ENCODE measurements at places on chromosomes 2 and 18.

DNA sequence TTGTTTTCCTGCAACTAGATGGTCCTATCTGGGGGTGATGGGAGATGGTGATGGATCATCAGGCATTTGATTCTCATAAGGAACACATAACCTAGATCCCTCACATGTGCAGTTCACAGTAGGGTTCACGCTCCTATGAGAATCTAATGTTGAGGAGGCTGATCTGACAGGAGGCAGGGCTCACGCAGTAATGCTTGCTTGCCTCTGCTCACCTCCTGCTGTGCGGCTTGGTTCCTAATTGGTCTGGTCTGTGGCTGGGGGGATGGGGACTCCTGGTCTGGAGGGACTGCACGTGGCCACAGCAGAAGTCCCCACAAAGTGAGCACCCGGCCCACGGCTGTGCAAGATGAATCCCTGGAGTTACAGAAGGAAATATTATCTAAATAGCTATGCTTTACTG is 11.3 kb downstream of the MC5R start:
- H3K4me3 ChIP-seq: no peak overlapping the region
- H3K36me3 ChIP-seq: no peaks in the 10 kb centered on the region
- DNase-seq: no peak
- no peak overlapping the region for H3K27ac ChIP-seq

GRCh38 chr2:12320027-12320734 is 396.6 kb upstream of the TRIB2 start:
- H3K27ac ChIP-seq: peak overlapping the region; percentile 9
- peaks cover 11% of the 10 kb centered on the region for H3K4me1 ChIP-seq
- DNase-seq: no peak

GRCh38 chr18:44835703-44836102 is 155.0 kb downstream of the SETBP1 start:
- H3K4me1 ChIP-seq: peaks cover 24% of the 10 kb centered on the region
- no peak for DNase-seq
- H3K27me3 ChIP-seq: peaks cover 9% of the 10 kb centered on the region
- H3K4me3 ChIP-seq: no peak overlapping the region

DNA sequence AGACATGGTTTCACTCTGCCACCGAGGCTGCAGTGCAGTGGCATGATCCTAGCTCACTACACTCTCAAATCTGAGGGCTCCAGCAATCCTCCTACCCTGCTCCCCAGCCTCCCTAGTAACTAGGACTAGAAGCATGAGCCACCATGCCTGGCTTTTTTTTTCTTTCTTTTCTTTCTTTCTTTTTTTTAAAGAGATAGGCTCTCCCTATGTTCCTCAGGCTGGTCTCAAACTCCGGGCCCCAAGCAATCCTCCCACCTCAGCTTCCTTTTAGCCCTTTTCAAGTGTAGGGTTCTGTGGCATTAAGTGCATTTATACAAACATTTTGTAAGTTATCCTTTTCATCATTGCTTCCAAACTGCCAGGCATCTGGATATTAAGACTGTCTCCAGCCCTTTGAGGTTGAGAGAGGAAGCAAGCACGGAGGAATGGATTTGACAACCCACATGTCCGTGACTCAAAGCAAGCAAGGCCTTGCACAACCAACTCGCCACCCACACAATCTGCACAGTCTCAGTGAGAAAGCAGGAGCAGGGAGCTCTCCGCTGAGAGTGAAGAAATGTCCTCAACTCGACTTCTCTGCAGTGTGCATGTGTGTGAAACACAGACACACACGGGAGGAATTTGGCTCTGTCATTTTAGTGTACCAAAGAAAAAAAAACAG is 65.6 kb downstream of the ATP8B1 start:
- H3K36me3 ChIP-seq: peaks cover 21% of the 10 kb centered on the region
- no peak overlapping the region for H3K27ac ChIP-seq
- DNase-seq: no peak
- H3K27me3 ChIP-seq: no peaks in the 10 kb centered on the region
- no peak overlapping the region for H3K4me3 ChIP-seq
- H3K4me1 ChIP-seq: no peaks in the 10 kb centered on the region

GRCh38 chr2:230408244-230408842 is 7.7 kb upstream of the SP100 start:
- peaks cover 47% of the 10 kb centered on the region for H3K4me1 ChIP-seq
- peaks cover 31% of the 10 kb centered on the region for H3K36me3 ChIP-seq
- no peaks in the 10 kb centered on the region for H3K27me3 ChIP-seq
- no peak overlapping the region for H3K27ac ChIP-seq

GRCh38 chr2:230751062-230751461 is 38.4 kb downstream of the CAB39 start:
- peaks cover 36% of the 10 kb centered on the region for H3K36me3 ChIP-seq
- H3K4me1 ChIP-seq: peaks cover 68% of the 10 kb centered on the region
- no peak overlapping the region for H3K27ac ChIP-seq
- no peak overlapping the region for H3K4me3 ChIP-seq
- no peaks in the 10 kb centered on the region for H3K27me3 ChIP-seq
- DNase-seq: no peak

DNA sequence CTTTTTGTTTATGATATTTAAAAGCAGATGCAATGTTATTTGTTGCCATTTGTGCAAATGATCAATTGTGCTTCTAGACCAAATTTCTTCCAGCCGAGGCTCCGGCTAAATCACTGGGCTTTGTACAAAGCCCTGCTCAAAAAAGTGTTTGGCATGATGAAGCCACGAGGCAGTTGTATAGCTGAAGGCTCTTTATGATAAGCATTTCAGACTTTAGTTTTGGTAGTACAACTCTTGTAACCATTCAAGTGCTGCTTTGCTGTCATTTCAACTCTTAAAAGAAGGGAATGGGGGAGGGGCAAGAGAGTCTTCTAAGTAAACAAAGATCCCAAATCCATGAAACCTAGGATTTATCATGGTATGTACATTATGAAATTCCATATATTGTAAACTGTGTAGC is 3.3 kb upstream of the ZNF532 start:
- peaks cover 51% of the 10 kb centered on the region for H3K27me3 ChIP-seq
- DNase-seq: no peak
- H3K4me3 ChIP-seq: no peak overlapping the region
- H3K4me1 ChIP-seq: peaks cover 5% of the 10 kb centered on the region
- no peaks in the 10 kb centered on the region for H3K36me3 ChIP-seq

DNA sequence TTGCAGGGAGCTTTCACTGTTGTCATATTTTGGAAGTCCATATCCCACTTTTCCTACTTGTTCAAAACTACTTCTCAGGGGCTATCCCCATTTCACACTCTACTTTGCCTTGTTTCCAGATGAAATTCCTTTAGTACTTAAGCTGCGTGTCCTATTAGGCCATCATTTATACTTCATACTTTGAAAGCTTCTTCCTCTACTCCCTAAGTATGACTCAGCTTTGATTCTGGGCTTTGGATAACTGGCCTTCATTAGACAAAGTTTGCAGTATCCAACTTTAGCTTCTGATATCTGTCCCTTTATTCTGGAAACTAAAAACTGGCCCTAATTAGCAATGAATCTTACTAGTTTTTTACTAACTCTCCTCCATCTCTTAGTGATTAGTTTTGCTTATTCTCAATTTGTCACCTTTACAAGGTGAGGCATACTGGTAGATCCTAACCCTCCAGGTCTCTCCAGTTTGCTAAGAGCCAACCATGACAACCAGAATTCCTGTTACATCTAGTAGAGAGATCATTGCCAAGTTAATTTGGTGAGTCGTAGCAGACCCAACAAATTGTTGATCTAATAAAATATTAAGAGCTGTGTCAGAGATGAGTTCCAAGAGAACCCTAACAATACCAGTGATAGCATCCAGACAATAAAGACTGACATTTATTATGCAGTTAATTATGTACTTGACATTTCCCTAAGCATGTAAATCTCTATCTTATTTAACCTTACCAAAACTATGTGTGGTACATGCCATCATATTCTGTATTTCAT is 31.2 kb upstream of the ITGAV start:
- no peak for DNase-seq
- H3K27ac ChIP-seq: no peak overlapping the region
- peaks cover 6% of the 10 kb centered on the region for H3K27me3 ChIP-seq
- no peaks in the 10 kb centered on the region for H3K4me1 ChIP-seq
- no peak overlapping the region for H3K4me3 ChIP-seq

DNA sequence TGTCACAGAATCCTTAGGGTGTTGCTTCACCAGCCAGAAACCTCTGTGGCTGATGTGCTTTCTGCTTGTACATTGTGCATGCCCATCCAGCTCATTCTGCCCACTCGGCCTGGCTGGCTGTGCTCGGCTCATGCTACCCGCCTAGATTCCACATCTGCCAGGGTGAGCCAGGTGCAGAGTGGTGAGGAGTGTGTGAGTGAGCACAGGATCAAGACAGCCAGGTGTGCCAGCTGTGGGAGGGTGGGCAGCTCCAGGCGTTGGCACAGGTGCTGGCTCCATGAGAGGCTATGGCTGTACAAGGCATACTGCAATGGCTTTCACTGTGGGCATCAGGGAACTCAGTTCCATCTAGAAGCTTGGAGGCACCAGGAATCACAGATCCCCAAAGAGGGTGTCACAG is 1321.8 kb upstream of the CRIM1 start:
- no peak overlapping the region for H3K27ac ChIP-seq
- H3K36me3 ChIP-seq: no peaks in the 10 kb centered on the region

DNA sequence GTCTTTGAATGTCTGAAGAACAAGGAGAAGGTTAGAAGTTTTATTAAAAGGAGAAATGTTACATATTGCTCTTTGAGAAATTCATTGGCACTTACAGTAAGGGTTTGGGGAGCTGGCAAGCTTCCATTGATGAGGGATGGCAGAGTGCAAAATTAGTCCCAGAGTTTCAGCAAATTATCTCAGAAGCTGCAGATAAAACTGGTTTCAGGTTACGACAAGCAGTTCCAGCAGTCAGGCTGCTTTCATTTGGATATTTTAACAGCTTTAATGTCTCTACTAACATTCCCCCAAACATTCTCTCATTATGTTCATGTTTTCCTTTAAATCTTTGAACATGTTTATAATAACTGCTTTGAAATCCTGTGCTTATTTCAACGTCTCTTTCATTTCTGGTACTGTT is 153.1 kb downstream of the TTC27 start:
- H3K36me3 ChIP-seq: peaks cover 81% of the 10 kb centered on the region
- no peak for DNase-seq
- no peaks in the 10 kb centered on the region for H3K27me3 ChIP-seq
- H3K4me1 ChIP-seq: peaks cover under 1% of the 10 kb centered on the region

DNA sequence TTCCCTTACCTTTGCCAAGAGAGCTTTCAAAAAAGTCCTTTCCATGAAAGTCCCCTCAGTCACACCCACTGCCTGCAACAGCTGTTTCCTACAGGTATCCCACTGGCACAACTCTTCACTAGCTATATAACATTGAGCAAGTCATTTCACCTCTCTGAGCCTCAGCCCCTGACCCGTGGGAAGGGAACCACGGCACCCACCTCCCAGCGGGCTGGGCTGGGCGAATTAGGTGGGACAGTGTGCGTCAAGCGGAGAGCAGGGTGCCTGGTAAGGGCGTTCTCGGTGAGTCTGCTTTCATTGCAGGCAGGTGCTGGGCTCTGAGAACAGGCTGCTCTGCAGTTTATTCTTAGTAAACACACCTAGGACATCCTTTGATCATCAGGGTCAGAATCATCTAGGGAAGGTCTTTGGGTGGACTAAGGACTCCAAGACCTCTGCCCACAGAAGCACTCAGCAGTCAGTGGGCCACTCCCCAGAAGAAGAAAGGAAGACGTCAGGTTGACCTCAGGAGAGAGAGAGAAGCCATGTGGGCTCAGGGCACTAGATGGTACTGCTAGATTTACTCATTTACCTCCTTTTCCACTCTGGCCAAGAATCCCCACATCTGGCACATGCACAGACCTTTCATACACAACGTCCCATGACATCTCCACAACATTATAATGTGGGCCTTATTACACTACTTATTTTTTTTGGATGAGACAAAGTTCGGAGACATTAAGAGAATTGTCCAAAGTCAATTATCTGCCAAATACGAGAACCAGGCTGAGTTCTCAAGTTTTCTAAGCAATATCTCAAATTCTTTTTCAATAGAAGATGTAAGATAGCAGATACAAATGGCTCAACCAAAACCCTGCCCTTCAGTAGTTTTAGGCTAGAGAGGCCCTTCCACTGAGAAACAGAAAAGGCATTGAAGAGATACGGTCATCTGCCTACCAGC is 79.9 kb downstream of the GALNT14 start:
- no peaks in the 10 kb centered on the region for H3K4me1 ChIP-seq
- H3K36me3 ChIP-seq: no peaks in the 10 kb centered on the region
- no peak overlapping the region for H3K27ac ChIP-seq
- no peak overlapping the region for H3K4me3 ChIP-seq

- no peak overlapping the region for H3K27ac ChIP-seq
- no peak for DNase-seq
- H3K36me3 ChIP-seq: no peaks in the 10 kb centered on the region
- H3K4me3 ChIP-seq: no peak overlapping the region
- no peaks in the 10 kb centered on the region for H3K27me3 ChIP-seq
These were observed 697.4 kb downstream of the CBLN2 start for GRCh38 chr18:71846716-71847115.

DNA sequence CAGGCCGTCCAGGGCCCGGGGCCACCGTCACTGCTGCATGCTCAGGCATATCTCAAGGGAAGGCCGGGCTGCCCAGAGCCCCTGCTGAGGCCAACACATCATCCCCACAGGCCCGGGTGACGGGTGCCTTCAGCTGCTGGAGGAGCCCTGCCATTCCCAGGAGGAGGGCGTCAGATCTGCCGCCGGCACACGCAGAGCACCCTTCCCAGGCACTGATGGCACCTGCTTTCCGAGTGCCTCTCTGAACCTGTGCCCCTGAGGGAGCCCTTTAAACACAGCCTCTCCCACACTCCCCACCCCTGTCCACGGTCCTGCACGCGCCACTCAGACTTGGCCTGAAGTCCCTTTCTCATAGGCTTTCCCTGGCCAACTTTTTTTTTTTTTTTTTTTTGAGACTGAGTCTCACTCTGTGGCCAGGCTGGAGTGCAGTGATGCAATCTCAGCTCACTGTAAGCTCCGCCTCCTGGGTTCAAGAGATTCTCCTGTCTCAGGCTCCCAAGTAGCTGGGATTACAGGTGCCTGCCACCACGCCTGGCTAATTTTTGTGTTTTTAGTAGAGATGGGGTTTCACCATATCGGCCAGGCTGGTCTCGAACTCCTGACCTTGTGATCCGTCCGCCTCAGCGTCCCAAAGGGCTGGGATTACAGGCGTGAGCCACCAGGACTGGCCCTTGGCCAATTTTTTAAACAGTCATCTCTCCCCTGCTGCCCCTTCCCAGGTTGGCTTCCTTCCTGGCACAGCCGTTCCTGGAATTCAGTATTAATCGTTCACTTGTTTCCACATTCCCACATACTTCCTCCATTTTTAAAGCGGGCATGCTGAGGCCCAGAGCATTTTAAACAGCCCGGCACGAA is 211.7 kb downstream of the NDUFA10 start:
- peaks cover 2% of the 10 kb centered on the region for H3K27me3 ChIP-seq
- no peaks in the 10 kb centered on the region for H3K36me3 ChIP-seq
- no peak overlapping the region for H3K4me3 ChIP-seq
- no peak for DNase-seq

DNA sequence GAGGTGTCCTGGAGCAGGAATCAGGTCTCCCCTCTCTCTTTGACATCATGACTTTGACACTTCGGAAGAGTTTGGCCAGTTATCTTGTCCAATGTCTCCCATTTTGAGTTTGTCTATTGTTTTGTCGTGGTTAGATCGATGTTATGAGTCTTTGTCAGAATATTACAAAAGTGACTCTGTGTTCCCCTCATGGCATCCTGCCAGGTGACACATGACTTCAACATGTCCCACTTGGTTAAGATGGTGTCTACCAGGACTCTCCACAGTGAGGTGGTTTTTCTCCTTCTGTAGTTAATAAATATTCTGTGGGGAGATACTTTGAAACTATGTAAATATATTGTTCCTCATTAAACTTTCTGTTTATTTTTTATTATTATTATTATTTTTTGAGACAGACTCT is 76.6 kb upstream of the BZW1 start:
- H3K27me3 ChIP-seq: no peaks in the 10 kb centered on the region
- DNase-seq: peak; percentile 18
- no peaks in the 10 kb centered on the region for H3K36me3 ChIP-seq
- H3K27ac ChIP-seq: no peak overlapping the region
- peaks cover 26% of the 10 kb centered on the region for H3K4me1 ChIP-seq

Data from activated naive CD8-positive, alpha-beta T cell treated with anti-CD3 and anti-CD28 coated beads, Interleukin-2, amount 50 U/mL, for 24 hours (primary cell).